ENCODE measurements at places on chromosomes 3 and 15.

DNA sequence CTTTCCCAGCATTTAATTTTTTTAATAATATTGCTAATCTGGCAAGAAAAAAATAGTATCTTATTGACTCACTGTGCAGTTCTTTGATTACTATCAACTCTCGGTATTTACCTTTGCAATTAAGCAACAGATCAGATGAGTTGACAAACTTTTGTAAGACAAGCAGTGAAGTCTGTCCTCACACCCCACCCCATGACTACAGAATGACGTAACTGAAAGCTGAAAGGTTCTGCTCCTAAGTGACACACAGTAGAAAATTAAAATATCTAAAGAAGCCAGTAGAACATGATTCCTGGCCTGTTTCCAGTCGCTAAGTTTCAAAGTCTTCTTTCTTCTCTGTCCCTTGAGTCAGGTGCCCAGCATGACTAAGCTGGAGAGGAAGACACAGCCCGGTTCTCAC lies 135.5 kb downstream of the STT3B start:
- DNase-seq: no peak

- DNase-seq: no peak
Observed at GRCh38 chr3:123480428-123480827, 31.5 kb upstream of the ADCY5 start.

- no peak for DNase-seq
Observed at GRCh38 chr3:2261747-2262146, 163.1 kb downstream of the CNTN4 start.

GRCh38 chr15:30953731-30954378 lies 37.6 kb downstream of the MTMR10 start:
- DNase-seq: no peak

- no peak for DNase-seq
Observed at GRCh38 chr15:52351206-52351908, 55.8 kb upstream of the MYO5C start.

GRCh38 chr3:13662238-13662847 lies 113.4 kb downstream of the FBLN2 start:
- no peak for DNase-seq

DNA sequence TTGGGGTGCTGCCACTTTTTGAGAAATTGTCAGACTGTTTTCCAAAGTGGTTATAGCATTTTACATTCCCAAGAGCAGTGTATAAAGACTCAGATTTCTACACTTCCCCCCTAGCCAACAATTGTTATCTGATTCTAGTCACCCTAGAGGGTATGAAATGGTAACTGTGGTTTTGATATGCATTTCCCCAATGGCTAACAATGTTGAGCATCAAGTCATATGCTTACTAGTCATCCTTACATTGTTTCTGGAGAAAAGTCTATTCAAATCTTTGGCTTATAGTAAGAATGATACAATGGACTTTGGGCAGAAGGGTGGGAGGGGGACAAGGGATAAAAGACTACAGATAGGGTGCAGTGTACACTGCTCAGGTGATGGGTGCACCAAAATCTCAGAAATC lies 73.3 kb downstream of the CSNK1G1 start:
- DNase-seq: no peak
